ENCODE measurements at places on chromosomes 16 and 17.

- DNase-seq = no peak
Measured at GRCh38 chr17:68302666-68303065, 11.4 kb downstream of the ARSG start.

- no peak for DNase-seq
Measured at GRCh38 chr16:89958596-89958995, 10.0 kb downstream of the DEF8 start.

DNA sequence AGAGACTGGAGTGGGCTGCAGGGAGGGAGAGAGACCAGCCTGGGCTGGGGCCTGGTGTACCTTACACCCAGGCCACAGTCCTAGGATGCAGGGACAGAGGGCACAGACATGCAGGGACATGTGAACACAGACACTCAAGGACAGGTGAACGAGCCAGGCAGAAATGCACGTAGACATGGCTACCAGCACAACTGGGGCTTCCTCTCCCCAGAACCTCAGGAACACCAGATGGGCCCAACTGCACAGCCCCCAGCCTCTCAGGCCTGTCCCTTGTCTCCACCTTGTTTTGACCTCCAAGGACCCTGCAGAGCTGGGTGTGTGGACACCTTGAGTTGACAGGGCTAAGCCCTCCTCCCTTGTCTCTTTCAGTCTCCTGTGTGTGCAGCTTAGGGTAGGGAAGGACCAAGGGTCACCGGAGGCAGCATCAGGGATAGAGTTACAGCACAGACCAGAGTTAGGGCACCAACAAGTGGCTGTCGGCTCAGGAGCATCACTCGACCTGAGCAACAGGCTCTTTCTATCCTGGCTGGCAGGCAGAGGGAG lies 9.2 kb downstream of the SEZ6 start:
- DNase-seq = no peak

- no peak for DNase-seq
Measured at GRCh38 chr16:82033006-82033405, 2.0 kb upstream of the HSD17B2 start.

- peak; percentile 45 for DNase-seq
Measured at GRCh38 chr17:81513753-81514488, 1.3 kb upstream of the ACTG1 start.

DNA sequence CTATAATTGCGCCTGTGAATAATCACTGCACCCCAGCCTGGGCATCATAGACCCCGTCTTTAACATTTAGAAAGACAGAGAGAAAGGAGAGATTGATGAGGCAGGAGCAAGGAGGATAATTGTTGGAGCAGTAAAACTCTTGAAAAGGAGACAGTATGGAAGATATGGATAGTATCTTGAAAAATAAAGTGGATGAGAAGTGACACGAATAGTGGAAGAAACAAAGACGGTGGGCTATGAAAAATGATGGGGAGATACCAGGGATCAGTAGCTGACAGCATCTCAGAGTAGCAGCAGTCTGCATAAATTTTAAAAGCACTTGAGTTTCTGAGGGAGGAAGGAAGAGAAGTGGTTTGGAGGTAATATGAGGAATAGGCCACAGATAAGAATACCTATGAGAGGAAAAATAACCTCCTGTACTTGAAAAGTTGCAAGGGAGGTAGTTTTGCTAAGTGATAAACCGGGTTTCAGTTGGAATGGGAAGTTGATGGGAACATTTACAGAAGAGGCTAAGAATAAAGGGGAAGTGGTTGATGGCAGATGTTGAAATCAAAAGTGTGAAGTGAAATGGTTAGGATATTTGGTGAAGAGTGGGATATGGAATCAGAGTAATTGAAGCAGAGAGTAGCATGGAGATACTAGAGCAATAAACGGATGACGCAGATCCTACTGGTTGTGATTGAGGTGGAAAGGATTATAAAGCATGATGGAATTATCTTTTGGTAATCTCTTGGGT lies 1.8 kb upstream of the PPM1D start:
- no peak for DNase-seq

GRCh38 chr17:78497115-78497540 lies 80.1 kb downstream of the DNAH17 start:
- peak; percentile 52 for DNase-seq

- DNase-seq = no peak
Measured at GRCh38 chr16:77657016-77657415, 65.3 kb upstream of the NUDT7 start.

- DNase-seq = peak; percentile 81
Measured at GRCh38 chr17:28743243-28744103, at the start of gene TRAF4. TRAF4 (plus strand) TSS chr17:28744011; CDS start chr17:28744113, 102 bp downstream.

DNA sequence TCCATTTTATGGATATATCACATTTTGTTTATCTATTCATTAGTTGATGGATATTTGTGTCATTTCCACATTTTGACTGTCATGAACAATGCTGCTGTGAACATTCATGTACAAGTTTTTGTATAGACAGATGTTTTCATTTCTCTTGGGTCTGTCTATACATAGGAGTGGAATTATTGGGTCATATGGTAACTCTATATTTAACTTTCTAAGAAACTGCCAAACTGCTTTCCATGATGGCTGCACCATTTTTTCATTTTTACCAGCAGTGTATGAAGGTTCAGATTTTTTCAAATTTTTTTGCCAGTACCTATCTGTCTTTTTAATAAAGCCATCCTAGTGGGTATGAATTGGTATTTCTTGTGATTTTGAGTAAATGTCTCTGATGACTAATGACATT lies 15.5 kb downstream of the NFAT5 start:
- DNase-seq = peak; percentile 14

GRCh38 chr16:70428178-70428998 lies 10.5 kb downstream of the ST3GAL2 start:
- peak; percentile 68 for DNase-seq

- peak; percentile 60 for DNase-seq
Measured at GRCh38 chr17:20121359-20122253, 112.4 kb downstream of the SPECC1 start.

GRCh38 chr17:1834380-1835149 lies 4.8 kb downstream of the RPA1 start:
- no peak for DNase-seq

GRCh38 chr17:64097196-64097936 lies 32.6 kb downstream of the ERN1 start:
- peak; percentile 38 for DNase-seq

GRCh38 chr17:57657211-57657610 lies 87.9 kb downstream of the CCDC182 start:
- DNase-seq = no peak

DNA sequence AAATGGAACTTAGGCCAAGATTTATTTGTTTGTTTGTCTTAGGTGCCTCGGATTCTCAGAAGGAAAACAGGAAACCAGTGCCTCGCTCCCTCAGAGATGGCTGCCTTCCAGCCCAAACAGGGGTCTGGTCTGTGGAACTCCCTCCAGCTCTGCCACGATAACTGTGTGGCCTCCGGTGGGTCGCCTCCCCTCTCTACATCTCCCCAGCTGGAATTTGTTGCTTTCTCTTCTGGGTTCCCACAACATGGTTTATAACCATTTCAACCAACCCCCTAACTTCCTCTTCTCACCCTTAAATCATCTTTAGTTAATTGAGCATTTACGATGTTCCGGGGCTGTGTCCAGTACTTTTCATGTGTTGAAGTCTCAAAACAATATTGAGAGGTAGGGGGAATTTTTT lies 30.9 kb upstream of the PLLP start:
- DNase-seq = no peak

GRCh38 chr17:14089179-14089578 lies 19.9 kb downstream of the COX10 start:
- DNase-seq = no peak

- no peak for DNase-seq
Measured at GRCh38 chr16:67021321-67021720, 7.6 kb upstream of the CBFB start.

DNA sequence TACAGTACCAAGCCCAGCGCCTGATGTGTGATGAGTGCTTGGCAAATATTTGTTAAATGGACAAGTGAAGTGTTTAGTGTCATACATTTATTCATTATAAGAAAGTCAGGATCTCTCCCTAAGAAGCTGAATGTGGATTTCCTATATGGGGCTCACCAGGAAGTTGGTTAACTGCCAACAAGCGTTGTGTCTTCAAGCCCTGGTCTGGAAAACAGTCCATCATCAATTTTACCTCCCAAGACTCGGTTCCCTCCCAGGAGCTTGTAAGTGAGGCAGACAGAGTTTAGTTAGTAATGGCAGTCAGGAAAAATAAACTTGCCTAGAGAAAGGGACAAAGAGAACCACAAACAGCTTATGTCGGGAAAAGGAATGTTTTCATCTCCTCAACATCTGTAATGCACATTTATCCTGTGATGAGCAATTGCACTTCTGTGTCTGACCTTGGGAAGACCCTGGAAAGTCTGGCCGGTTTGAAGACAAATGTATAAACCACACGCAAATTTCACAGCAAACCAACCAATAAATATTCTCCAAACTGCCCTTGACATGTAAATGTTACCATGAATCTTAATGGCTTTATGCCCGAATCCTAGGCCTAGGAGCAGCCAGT lies 28.3 kb downstream of the C16orf95 start:
- DNase-seq = no peak

DNA sequence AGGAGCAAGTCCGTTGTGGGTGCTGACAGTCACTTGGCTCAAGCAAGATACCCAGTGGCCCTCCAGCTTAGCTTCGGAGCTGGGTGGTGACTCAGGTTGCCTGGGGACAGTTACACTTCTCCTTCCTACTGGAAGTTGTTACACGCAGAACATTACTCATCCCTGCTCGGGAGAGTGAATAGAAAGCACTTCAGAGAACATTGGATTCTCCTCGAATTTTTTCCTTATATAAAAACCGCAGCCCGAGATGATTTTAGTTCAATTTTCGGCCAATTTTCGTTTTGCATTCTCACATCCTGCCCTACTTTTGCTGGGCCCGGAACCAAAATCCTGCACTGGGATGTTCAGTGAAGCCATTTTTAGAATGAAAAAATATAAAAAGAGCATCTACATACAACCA lies 99.7 kb downstream of the ELAC2 start:
- DNase-seq = no peak

GRCh38 chr17:39863918-39864746 lies at the start of gene IKZF3:
IKZF3 (minus strand) TSS chr17:39864312; CDS start chr17:39864126, 186 bp downstream.
- DNase-seq = peak; percentile 19

- DNase-seq = peak; percentile 71
Measured at GRCh38 chr17:1365445-1366039, 34.5 kb downstream of the YWHAE start.

- DNase-seq = peak; percentile 32
Measured at GRCh38 chr16:74226338-74226954, 70.2 kb upstream of the PSMD7 start.

GRCh38 chr17:61750656-61751055 lies 112.7 kb downstream of the BRIP1 start:
- no peak for DNase-seq

- no peak for DNase-seq
Measured at GRCh38 chr17:29546830-29547229, 20.0 kb downstream of the ABHD15 start.

DNA sequence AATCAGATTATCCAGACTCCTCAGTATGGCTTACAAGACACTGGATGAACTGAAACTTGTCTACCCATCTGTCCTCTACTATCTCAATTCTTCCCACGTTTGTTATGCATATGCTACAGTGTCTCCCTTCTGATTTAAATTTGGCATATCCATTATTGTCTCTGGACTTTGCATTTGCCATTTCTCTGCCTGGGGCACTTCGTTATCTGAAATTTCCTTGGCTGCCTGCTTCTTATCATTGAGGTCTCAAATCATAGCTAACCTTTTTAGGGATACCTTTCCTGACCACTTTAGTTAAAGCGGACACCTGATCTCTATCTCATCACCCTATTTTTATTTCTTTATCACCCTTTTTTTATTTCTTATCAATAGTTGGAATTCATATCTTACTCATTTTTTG lies 853.4 kb downstream of the KCNJ2 start:
- DNase-seq = no peak

GRCh38 chr17:79188048-79188447 lies 113.4 kb downstream of the ENGASE start:
- DNase-seq = no peak

GRCh38 chr17:65055708-65056638 lies 567 bp downstream of the GNA13 start:
- DNase-seq = peak; percentile 36

DNA sequence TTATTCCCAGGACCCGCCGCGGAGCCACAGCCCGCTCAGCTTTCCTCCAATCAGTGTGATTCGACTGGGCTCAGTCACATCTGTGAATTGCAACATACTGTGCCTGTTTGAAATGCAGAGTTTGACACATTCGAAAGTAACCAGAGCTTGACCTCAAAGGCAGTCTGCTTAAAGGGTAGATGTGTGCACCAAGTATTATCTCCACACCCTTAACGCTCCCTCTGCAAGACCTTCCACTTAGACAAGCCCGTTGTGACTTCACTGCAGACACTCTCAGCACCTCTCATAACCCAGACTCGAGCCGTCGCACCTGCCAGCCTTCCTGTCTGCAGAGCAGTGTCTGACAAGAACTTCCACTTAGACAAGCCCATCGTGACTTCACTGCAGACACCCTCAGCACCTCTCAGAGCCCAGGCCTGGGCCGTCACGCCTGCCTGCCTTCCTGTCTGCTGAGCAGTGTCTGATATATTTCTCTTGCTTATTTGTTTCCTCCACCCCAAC lies 3.7 kb downstream of the KLHDC4 start:
- DNase-seq = no peak

GRCh38 chr17:27741971-27742575 lies 58.3 kb downstream of the NOS2 start:
- no peak for DNase-seq

GRCh38 chr16:14309906-14310305 lies 238.8 kb downstream of the MRTFB start:
- DNase-seq = no peak
